ENCODE measurements at places on chromosomes 13 and 19. TPM values are rescaled to one million over a fixed set of nuclear protein-coding genes. Genes with fewer than 3 reads are reported as not detected.

The CEACAM20 gene
- total RNA-seq = not detected

The NLRP4 gene
- not detected for total RNA-seq

The ZNF135 gene
- total RNA-seq = 1.6 TPM

The ZIC5 gene
- total RNA-seq = not detected
